Ovary (tissue), 10 donors: ENCODE measurements at places on chromosomes 4 and X. TPM values are rescaled to one million over a fixed set of nuclear protein-coding genes. Genes with fewer than 3 reads are reported as not detected.
A peak's percentile ranks its signal among the peaks of the same experiment; 100 is the strongest.

GRCh38 chr4:70997546-70997945 is 4.1 kb downstream of the DCK start:
- no peak for DNase-seq
- no peaks in the 10 kb centered on the region for H3K27me3 ChIP-seq
- no peak overlapping the region for H3K27ac ChIP-seq
- no peak overlapping the region for H3K4me3 ChIP-seq
- H3K36me3 ChIP-seq = no peaks in the 10 kb centered on the region

DNA sequence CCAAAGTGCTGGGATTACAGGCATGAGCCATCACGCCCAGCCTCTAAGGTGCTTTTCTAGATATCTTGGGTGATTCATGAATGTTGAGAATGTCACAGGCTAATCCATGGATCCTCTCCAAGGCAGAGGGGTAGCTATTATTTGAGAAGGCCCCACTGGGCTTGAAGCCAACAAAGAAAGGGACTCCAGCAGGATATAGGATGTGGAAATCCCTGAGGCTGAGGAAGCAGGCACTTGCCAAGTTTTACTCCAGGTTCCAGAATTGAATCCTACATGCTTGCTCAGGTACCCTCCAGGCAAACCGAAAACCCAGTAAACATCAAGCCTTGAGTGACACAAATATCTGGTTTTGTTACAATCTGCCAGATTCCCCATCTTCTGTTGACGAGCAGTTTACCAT is 15.8 kb downstream of the NLGN3 start:
- H3K4me3 ChIP-seq = no peak overlapping the region
- no peak overlapping the region for H3K27ac ChIP-seq
- no peaks in the 10 kb centered on the region for H3K36me3 ChIP-seq
- no peaks in the 10 kb centered on the region for H3K4me1 ChIP-seq
- DNase-seq = no peak

DNA sequence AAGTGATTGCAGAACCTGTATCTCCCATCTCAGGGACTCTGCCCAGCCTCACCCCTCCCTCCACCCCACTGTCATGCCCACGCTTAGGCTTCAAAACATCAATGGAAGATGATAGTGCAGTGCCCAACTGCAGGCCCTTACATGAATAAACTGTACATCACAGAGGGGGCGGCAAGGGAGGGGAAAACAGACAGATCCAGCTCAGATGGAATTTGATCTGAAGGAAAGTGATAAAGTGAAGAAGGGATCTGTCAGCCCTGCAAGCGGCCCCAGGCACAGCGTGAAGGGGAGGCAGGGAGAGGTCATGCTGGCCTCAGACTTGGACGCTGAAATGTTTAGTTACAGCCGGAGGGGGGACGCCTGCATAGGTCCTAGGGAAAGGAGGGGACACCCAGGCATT is 38.5 kb downstream of the GYG2 start:
- H3K4me3 ChIP-seq = no peak overlapping the region
- no peaks in the 10 kb centered on the region for H3K27me3 ChIP-seq
- no peak for DNase-seq
- no peaks in the 10 kb centered on the region for H3K4me1 ChIP-seq
- H3K27ac ChIP-seq = no peak overlapping the region

DNA sequence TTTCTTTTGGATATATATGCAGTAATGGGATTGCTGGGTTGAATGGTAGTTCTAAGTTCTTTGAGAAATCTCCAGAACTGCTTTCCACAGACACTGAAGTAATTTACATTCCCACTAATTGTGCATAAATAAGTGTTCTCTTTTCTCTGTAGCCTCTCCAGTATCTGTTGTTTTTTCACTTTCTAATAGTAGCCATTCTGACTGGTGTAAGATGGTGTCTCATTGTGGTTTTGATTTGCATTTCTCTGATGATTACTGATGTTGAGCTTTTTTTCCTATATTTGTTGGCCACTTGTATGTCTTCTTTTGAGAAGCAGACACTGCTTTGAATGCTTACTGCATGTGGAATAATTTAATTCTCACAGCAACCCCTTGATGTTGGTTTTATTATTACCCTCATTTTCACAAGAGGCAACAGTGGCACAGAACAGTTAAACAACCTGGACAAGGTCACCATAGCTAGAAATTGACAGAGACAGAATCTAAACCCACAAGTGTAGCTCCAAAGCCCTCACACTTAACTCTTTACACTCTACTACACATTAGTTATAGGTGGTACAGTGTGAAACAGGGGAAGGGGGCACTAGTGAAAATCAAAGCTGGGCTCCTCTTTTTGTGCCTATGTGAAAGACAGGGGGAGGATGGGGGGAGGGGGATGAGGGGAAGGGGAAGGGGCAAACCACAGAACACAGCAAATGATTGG is 96.1 kb downstream of the REELD1 start:
- DNase-seq = no peak
- H3K36me3 ChIP-seq = no peaks in the 10 kb centered on the region
- H3K4me1 ChIP-seq = peaks cover 4% of the 10 kb centered on the region
- H3K4me3 ChIP-seq = no peak overlapping the region
- H3K27me3 ChIP-seq = no peaks in the 10 kb centered on the region

GRCh38 chr4:32261196-32261595 is 1541.0 kb downstream of the PCDH7 start:
- no peaks in the 10 kb centered on the region for H3K27me3 ChIP-seq
- H3K27ac ChIP-seq = no peak overlapping the region
- no peaks in the 10 kb centered on the region for H3K36me3 ChIP-seq
- H3K4me3 ChIP-seq = no peak overlapping the region

GRCh38 chr4:10809905-10810304 is 125.3 kb upstream of the CLNK start:
- H3K4me1 ChIP-seq = peaks cover 2% of the 10 kb centered on the region
- H3K27ac ChIP-seq = no peak overlapping the region
- no peaks in the 10 kb centered on the region for H3K27me3 ChIP-seq
- no peaks in the 10 kb centered on the region for H3K36me3 ChIP-seq
- DNase-seq = no peak

GRCh38 chrX:140933016-140933415 is 69.4 kb upstream of the SPANXB1 start:
- no peaks in the 10 kb centered on the region for H3K4me1 ChIP-seq
- no peaks in the 10 kb centered on the region for H3K36me3 ChIP-seq
- no peak overlapping the region for H3K27ac ChIP-seq
- no peak for DNase-seq

DNA sequence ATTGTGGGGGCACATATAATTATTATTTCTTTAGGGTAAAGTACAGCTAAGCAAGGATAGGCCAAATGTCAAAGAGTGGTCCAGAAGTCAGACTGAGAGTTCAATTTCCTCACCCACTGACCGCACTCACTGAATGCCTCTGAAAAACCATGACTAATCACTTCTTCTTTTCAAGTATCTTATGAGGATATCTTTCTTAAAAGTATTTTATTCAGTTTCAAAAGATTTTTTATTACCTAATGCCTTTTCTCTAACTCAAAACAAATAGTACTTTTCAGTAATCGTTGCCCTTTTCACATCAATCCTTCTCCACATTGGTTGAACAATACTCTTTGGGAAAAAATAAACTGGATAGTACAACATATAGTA is 61.7 kb upstream of the CAMK2D start:
- no peak overlapping the region for H3K4me3 ChIP-seq
- H3K4me1 ChIP-seq = peaks cover 1% of the 10 kb centered on the region
- no peaks in the 10 kb centered on the region for H3K36me3 ChIP-seq
- no peaks in the 10 kb centered on the region for H3K27me3 ChIP-seq
- no peak overlapping the region for H3K27ac ChIP-seq

DNA sequence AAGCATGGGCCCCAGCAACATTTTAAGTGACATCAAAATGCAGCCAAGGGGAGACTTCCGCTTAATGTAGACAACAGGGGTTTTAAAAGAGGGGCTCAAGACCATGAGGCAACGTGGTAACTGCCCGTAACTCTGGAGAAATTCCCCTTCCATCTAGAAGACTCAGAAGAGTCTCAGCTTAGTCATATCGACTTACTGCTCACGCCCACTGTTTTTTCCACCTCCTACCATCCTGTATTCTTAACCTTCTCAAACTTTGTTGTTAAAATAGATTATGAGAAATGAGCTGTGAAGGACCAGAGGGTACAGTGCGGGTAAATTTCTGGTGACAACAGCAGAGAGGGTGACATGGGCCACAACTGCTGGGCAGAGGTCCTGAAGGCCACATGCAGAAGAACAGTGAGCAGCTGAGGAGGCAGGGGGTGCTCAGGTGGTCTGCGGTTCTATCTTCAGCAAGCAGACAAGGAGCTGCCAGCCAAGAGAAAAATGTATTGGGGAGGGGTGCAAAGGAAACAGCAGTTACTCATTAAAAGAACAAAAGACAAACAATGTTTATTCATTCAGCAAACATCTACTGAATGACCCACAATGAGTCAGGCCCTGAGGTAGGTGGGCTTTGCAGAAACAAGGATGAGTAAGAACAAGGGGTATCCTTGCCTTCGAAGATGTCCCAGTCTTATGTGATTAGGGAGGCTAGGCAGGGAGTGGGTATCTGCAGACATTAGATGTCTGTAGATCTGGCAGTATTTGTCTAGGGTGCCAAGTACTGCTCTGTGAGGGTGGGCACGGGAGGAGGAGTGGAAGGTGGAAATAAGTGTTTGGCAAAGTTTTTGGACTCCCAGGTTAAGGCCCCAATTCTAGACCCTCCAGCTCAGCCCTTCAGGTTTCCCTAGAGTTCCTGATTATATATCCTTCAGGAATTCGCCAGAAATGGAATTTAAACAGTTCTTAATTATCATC is 175.3 kb downstream of the TSPAN5 start:
- no peak overlapping the region for H3K4me3 ChIP-seq
- DNase-seq = no peak
- H3K27ac ChIP-seq = no peak overlapping the region
- H3K27me3 ChIP-seq = no peaks in the 10 kb centered on the region
- no peaks in the 10 kb centered on the region for H3K36me3 ChIP-seq

DNA sequence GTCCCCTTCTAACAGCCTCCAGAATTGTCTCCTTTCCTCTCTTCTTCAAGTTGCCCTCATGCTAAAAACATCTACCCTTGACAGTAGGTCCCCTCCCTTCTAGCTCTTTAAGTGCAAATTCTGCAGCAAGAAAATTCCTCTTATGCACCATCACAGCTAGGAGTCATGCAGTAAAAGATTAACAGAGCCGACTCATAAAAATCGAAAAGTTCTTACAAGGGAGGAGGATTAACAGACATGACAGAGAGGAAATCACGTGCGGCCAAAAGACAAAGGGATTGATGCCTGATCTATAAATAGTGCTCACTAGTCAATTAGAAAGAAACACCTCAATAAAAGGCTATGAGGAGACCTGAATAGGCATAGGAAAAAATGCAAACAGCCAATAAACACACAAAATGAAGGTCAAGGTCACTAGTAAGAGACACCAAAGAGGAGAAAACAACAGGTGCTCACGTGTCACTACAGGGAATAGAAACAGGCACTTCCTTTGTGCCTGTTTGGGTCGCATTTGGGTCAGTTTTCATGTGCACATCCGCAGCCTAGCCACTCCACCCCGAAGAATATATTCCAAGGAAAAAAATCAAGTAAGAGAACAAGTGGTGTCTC is 3.4 kb downstream of the RNF212 start:
- no peaks in the 10 kb centered on the region for H3K36me3 ChIP-seq
- no peaks in the 10 kb centered on the region for H3K27me3 ChIP-seq
- H3K27ac ChIP-seq = no peak overlapping the region
- no peak overlapping the region for H3K4me3 ChIP-seq
- DNase-seq = no peak

GRCh38 chrX:143634663-143635455 is 1.0 kb downstream of the SLITRK4 start:
- no peak overlapping the region for H3K27ac ChIP-seq
- no peaks in the 10 kb centered on the region for H3K36me3 ChIP-seq
- DNase-seq = no peak
- H3K27me3 ChIP-seq = no peaks in the 10 kb centered on the region
- no peaks in the 10 kb centered on the region for H3K4me1 ChIP-seq

DNA sequence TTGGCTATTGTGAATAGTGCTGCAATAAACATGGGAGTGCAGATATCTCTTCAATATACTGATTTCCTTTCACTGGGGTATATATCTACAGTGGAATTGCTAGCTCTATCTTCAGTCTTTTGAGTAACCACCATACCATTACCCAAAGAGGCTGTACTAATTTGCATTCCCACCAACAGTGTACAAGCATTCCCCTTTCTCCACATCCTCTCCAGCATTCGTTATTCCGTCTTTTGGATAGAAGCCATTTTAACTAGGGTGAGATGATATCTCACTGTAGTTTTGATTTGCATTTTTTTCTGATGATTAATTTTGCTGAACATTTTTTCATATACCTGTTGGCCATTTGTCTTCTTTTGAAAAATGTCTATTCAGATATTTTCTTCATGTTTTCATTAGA is 110.3 kb downstream of the PRDM5 start:
- H3K27me3 ChIP-seq = peaks cover 5% of the 10 kb centered on the region
- H3K4me1 ChIP-seq = no peaks in the 10 kb centered on the region
- no peak overlapping the region for H3K4me3 ChIP-seq

DNA sequence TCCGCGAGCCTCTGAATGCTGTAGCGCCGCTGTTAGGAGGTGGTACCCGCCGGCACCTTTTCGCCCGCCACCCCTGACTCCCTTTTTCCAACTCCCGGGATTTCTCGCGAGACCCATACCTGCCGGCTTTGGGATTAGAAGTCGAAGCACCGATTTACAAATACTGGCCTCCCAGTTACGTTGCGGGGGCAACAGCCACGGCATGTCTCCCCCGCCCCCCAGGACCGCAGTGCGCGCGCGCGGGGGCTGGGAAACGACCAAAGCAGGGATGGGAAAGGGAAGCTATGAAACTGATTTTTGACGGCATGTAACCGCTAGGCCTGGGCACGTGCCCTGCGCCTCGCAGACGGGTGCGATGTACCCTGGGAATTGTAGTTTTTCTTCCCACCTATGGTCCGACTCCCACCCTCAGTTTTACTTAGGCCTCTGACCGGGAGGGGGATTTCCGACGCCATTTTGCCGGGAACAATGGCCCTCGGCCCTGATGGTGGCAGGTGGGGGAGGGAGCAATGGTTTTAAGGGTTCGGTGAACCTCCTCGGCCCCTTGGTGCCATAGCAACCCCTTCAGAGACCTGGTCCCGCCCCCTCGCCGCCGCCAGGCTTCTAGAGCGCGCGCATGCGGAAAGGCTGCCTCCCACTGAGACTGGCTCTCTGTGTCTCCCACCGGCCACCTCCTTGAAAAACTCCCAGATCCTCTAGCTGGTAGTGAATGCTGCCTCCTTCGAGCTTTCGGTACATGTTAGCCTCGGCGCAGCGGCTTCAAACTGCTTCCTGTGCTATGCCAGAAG is 772 bp upstream of the WNK3 start:
- DNase-seq = peak; percentile 78
- H3K27me3 ChIP-seq = no peaks in the 10 kb centered on the region
- no peaks in the 10 kb centered on the region for H3K4me1 ChIP-seq
- peak overlapping the region; percentile 39 for H3K4me3 ChIP-seq
- H3K36me3 ChIP-seq = no peaks in the 10 kb centered on the region

DNA sequence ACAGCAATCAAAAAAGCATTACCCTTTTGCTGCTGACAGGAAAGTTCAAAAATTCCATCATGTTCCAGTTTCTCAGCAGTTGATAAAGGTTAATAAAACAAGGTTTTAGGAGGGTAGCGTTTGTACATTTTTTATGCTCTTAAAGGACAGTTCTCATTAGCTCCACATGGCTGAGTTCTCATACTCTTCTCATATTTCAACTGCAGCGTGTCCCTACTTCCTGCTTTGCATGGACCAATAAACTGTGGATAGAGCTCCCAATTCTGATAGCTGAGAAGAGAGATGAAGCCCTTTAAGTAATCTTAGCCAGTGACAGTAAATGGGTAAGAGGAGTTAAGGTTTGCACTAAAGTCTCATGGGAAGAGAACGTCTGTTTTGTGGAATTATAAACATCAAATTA is 53.5 kb downstream of the SPANXA2 start:
- no peak overlapping the region for H3K27ac ChIP-seq
- H3K36me3 ChIP-seq = no peaks in the 10 kb centered on the region
- no peak for DNase-seq
- no peaks in the 10 kb centered on the region for H3K4me1 ChIP-seq

SYP gene
- total RNA-seq = 1.3 TPM

PNMA6F gene
- total RNA-seq = not detected

AREG gene
- total RNA-seq = 6.3 TPM

FABP2 gene
- total RNA-seq = not detected

SPACA5 gene
- total RNA-seq = not detected

NHS gene
- total RNA-seq = 8.3 TPM
